SJSA1 (cell line): ENCODE measurements at places on chromosomes 16 and 17. TPM values are rescaled to one million over a fixed set of nuclear protein-coding genes. Genes with fewer than 3 reads are reported as not detected.

DNA sequence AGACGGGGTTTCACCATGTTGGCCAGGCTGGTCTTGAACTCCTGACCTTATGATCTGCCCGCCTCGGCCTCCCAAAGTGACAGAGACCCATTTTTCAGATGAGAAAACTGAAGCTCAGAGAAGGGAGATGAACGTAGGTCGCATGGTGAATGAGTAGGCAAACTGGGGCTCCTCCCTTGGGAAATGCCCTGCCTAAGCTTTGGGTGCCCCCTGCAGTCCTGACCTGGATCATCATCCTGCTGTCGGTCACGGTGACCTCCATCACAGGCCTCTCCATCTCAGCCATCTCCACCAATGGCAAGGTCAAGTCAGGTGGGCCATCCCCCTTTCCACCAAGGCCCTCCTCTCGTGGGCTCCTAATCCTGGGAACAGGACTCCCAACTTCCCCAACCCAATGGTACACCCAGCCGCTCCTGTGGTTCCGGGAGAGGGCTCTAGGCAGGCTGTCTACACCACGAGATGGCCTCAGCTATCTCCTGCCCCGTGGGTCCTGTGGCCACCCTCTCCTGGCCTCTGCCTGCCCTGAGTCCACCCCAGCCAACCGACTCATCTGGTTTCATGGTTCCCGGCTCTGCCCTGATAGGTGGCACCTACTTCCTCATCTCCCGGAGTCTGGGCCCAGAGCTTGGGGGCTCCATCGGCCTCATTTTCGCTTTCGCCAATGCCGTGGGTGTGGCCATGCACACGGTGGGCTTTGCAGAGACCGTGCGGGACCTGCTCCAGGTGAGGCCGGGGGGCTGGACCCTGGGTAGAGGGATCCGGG, 4.7 kb downstream of the SLC12A3 start:
- peak; percentile 25 for DNase-seq

GRCh38 chr17:64180089-64181073, 50.4 kb upstream of the ERN1 start:
- DNase-seq, result no peak

PLCD3 gene
- 17.5 and 92.5 TPM in 2 replicates for total RNA-seq

DNA sequence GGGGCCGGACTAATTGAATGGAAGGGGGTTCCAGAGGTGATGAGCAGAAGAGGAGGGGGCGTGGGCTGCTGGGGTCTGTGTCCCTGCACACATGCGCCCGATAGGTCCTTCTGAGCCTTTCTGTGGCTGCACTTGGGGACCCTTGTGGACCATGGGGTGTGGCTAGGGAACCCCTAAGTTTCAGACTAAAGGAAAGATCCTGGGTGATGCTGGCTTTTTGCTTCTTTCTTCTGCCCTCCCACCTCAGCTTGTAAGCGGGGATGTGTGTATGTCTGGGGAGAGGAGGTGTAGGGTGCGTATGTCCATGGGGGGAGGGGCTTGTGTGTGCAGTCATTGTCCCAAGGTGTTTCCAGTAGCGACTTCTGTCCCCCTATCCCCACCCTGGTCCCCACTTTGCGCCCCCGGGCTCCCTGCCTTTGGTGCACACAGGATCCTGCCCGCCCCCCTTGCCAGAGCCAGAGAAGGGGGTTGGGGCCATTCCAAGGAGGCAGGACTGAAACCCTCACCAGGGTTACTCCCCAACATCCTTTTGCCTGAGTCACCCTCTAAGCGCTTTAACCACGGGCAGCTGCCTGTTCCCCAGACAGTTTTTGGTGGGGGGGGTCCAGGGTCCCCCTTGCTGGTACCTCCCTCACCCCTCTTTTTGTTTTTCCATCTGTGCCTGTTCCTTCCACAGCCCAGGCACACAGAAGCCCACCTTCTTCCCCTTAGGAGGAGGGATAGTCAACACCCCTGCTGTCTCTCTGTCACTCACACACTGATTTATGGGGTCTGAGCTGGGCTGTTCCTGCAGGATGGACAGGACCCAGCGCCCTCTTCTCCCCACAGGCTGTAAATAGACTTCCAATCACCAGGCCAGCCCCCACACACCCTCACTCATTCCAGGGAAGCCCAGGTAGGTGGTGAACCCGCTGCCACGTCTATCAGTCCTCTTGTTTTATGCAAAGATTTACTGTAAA, 83.2 kb downstream of the ARHGAP23 start:
- no peak for DNase-seq

DNA sequence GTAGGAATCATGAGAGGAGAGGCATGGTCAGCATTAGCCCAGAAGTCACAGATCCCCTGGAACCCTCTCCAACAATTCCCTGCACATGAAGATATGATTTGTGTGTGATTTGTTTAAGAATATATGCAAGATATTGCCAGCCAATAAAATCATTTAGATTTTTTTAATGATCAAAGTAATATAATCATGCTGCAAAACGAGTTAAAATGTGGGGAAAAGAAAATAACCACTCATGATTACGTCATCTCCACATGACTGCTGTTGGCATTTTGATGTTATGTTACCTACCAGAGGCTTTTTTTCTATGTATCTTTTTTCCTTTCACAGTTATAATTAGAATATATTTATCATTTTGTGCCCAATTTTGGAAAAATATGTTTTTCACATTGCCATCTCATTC, 22.4 kb downstream of the SLC35G3 start:
- no peak for DNase-seq

GRCh38 chr17:78761789-78762406, 20.2 kb downstream of the CYTH1 start:
- DNase-seq, result no peak

DNA sequence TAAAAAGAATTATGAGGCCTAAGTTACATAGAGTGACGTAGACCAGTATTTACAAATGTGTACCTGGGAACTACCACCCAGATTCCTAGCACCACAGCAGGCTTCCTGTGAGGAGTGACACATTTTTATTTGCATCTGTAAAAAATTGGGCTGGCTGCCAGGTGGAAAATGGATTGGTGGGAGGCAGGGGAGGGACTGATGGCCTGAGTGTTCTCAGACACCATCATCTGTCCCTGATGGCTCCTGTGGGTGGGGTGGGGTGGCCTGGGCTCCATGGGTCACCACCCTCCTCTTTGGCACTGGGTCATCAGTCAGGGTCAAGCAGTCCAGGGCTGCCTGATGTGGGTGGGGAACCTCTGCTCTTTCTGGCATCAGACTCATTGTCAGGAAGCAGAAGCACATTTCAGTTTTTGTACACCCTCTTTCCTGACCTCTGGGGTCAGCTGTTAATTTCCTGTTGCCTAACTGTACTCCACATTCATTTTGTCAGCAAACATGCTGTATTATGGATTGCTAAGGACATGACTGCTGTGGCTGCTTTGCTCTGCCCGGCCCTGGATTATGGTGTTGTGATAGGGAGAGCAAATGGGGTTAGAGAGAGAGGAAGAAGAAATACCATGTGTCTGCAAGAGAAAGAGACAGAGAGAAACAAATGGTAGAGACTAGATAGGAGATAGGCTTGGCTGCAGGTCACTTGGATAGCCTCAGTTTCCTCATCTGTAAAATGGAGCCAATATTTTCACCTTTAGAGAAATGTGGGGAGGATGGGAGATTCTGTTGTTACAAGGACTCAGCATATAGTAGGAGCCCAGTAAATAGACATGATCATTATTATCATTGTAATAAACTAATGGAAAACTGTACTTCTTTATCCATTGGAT, 11.6 kb upstream of the MFAP4 start:
- peak; percentile 25 for DNase-seq

ASGR1 gene
- 0.16 TPM in 1 of 2 replicates, not detected in the other for total RNA-seq

GRCh38 chr17:34715504-34715903, 136.1 kb downstream of the TMEM132E start:
- no peak for DNase-seq

- no peak for DNase-seq
Observed at GRCh38 chr17:2994441-2994840, 69.0 kb downstream of the OR1D5 start.
